ENCODE measurements at places on chromosomes 7 and 10.

- no peak for DNase-seq
Observed at GRCh38 chr7:22578007-22578733, 78.2 kb upstream of the STEAP1B start.

DNA sequence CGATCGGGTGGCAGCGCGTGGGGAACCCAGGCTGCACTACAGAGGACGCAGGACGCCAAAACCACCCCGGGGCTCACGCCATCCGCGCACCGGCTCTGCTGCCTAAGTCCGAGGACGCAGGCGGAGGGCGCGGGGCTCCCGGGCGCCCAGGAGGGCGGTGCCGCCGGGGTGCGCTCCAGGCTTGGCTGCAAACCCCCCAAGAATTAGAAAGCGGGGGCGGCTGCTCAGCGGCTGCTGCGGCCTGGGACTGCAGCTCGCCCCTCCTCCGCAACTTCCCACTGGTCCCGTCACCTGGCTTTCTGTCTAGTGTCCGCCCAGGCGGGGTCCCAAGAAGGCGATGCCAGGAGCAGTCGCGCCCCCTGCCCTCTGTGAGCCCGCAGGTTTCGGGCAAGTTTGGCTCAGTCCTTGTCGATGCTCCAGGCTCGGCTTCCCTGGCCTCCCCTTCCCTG, 1.7 kb upstream of the POU6F2 start:
- no peak for DNase-seq

DNA sequence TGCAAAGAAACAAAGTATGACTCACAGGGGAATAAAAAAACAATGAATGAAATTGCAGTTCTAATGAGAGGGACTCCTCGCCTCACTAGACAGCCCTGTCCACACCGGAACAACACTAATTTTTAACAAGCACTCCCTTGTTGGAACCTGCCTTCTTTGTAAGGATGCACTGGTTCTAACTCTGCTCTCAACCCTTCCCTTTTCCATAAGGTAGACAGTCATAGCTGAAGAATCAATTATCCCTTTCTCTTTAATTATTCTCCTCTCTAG, 65.1 kb downstream of the TSPAN12 start:
- DNase-seq: no peak

- DNase-seq: no peak
Observed at GRCh38 chr10:94315024-94315451, 47.7 kb downstream of the NOC3L start.

DNA sequence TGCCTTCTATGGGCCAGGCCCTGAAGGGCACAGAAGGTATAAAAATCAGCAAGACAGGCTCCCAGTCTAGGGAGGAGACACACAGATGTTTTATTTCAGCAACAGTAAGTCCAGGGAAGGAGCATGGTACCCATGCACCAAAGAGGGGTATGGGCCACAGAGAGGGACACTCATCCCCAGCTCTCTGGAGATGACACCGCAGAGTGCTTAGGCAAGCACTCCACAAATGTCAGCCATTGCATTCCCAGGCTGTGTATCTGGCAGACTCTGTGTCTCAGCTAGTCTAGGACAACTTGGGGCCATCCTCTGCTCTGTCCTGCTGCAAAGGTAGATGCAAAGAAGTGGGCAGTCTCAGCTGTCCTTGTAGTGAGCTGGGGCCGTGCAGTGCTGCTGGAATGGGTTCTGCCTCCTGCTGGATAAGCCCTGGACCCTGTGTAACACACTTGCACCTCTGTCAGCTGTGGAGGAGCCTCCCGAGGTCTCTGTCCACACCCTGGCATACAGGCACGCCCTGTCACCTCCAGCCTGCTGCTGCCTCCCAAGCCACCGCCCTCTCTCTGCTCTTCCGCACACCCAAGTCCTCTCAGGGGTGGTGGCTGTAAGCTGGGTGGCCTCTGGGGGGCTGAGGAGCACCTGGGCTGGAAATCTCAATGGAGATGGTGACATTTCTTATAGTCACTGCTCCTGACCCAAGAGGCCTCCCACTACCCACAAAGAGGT, 57.6 kb downstream of the VOPP1 start:
- no peak for DNase-seq

DNA sequence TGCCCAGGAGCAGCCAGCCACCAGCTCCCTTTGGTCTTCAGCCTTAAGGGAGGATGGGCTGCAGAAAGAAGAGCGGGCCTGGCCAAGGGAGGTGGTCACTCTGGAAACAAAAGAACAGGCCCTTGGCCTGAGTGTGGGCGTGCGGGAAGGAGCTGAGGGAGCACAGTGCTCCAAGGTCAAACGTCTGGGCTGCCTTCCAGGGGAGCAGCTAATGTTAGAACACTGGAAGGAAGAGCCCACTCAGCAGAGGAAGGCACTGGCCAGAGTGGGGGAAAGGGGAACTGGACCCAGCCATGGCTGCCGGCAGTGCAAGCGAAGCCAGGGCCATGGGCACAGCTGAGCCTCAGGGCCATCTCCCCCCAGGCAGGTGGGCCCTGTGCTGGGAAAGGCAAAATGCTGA, 42.7 kb downstream of the FAM53B start:
- DNase-seq: peak; percentile 95

DNA sequence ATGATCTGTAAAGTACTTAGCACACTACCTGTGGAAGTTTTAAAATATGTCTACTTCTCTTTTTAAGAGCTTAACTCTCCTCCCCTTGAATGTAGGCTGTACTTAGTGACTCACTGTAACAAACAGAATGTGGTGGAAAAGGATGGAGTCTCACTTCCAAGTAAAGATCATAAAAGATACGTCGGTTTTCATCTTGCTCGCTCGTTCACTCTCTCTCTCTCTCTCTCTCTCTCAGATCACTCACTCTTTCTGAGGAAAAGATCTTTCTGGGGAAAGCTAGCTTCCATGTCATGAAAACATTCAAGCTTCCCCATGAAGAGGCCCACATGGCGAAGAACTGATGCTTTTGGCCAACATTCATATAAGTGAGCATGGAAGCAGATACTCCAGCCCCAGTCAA, 5.5 kb downstream of the CHUK start:
- DNase-seq: no peak

DNA sequence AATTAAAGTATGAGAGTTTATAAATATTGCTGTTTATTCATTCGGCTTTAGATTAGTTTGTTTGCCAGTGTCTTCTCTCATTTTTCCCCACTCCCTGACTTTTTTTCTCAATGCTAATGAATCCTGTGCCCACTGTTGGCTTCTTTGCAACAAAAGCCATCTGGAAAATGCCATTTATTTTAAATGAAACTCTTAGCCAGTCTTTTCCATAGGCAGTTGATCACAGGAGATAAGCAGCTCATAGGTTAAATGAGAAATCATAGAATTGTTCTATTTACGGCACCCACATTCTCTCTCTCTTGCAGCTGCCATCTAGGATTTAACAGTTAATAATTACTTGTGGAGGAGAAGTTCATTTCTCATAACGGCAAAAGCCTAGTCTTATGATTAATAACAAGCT, 249.3 kb upstream of the POM121L12 start:
- DNase-seq: no peak

DNA sequence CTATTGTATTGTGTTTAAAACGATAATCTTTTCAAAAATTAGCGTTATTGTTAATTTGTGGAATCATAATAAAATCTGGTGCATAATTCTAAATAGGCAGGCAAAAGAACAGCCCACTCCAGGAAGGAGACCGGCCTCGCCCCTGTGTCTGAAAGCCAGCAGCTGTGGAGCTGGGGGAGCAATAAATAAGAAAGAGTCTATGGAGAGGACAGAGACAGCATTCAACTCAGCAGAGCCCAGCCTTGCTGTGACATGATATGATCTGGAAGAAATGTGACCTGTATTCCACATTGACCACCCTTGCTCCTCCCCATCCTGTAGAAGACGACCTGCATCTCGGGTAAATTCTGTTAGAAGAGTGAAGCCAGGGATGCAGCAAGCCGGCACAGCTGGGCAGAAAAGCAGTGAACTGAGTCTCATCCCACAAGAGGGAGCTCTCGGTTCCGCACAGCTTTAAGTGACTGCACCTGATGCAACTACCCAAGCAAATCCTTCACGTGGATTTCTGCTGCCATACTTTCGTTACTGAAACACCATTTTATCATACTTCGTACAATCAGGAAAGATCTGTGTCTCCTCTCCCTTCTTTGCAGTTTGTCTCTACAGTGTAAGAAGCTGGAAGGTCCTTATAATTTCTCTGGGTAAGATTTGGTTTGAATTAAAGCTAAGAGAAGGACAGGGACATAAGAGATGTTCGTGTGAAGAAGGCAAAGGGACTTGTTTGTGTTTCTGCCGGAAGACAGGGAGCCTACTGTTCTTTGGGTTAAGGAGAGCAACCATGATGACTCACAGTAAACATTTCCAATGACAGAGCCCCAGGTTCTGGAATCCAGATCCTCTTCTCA, 427.1 kb downstream of the GPAM start:
- peak; percentile 21 for DNase-seq

GRCh38 chr7:44103923-44104859, at the start of gene AEBP1:
AEBP1 (plus strand) TSS chr7:44104345; CDS start chr7:44104666, 321 bp downstream.
- DNase-seq: peak; percentile 55

DNA sequence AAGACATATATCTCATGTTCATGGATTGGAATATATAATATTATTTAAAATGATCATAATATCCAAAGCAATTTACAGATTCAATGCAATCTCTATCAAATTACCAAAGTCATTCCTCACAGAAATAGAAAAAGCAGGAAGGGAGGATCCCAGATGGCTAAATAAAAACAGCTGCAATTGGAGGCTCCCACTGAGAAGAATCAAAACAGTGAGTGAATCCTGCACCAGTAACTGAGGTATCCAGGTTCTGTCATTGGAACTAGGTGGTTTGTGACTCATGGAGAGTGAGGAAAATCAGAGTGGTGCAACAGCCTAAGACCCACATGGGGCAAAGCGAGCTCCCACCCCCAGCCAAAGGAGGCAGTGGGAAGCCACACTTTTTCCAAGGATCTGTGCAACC, 128.4 kb downstream of the MTERF1 start:
- DNase-seq: no peak

- DNase-seq: no peak
Observed at GRCh38 chr7:136710751-136711150, 157.7 kb upstream of the CHRM2 start.

DNA sequence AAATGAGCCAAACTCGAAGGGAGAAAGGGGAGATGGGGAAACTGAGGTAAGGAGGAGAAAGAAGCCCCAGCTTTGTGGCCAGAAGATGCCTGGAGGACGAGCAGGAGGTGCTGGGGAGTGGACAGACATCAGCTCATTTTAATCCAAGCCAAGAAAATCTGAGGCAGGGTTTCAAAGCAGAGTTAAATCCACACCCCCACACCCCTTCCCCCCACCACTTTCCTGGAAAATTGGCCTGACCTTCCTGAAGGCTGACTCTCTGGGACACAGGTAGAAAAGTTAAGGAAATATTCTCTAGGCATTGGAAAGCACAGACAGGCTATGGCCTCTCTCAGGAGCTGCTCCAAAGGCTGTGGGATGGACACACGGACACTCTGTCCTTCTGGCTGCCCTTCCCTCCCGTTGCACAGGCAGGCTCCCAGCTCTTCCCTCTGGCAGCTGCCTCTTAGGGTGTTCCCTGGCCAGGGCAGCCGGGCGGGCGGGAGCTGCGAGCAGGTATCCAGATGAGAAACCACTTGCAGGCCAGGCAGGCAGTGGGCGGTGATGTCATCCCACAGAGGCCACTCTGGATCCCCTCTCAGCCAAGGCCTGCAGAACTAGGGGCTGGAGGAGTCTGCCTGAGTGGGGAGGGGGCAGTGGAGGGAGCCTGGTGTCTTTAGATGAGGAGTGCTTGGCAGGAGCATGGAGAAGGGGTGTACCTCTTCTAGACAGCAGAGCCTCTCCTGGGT, 171.8 kb downstream of the NEURL1 start:
- DNase-seq: peak; percentile 80

GRCh38 chr7:116809636-116810266, 52.6 kb upstream of the CAPZA2 start:
- DNase-seq: no peak

GRCh38 chr7:83014546-83014945, 148.1 kb downstream of the PCLO start:
- no peak for DNase-seq

- peak; percentile 50 for DNase-seq
Observed at GRCh38 chr10:73998623-73998928, 660 bp downstream of the VCL start.

DNA sequence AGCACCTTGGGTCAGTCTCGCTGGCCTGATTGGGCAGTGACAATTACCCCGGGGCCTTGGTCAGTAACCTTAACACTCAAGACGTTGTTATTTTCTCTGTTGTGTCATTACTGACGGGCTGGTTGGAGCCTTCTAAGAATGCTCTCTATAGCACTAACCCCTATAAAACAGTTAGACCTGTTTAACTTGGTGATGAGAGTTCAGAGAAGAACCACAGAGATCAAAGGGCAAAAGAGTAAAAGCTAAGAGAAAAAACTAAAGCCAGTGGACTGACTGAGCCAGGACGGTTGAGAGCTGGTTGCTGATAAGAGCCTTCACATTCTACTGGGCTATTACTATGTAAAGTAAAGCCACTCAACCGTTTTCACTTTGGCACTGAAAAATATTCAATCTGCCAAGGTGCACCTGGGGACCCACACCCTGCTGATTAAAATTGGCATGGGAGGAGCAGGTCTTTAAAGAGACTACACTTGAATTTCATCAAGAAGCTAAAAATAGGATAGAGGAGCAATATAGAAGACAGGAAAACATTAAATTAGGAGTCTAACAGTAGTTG, 13.6 kb upstream of the ITGB1 start:
- DNase-seq: no peak

GRCh38 chr10:109427411-109427810, 495.9 kb downstream of the XPNPEP1 start:
- no peak for DNase-seq

DNA sequence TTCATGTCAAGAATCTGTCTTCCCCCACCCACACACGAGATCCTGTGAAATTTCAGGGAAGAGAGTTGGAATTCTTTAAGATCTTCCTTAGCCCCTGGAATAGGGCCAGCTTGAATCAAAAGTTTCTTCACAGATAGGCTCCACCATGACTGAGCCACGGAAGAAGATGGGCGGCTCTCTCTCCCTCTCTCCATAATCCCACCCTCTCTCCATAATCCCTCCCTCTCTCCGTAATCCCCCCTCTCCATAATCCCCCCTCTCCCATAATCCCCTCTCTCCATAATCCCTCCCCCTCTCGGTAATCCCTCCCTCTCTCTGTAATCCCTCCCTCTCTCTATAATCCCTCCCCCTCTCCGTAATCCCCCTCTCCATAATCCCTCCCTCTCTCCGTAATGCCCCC, 20.4 kb downstream of the SHH start:
- DNase-seq: no peak

DNA sequence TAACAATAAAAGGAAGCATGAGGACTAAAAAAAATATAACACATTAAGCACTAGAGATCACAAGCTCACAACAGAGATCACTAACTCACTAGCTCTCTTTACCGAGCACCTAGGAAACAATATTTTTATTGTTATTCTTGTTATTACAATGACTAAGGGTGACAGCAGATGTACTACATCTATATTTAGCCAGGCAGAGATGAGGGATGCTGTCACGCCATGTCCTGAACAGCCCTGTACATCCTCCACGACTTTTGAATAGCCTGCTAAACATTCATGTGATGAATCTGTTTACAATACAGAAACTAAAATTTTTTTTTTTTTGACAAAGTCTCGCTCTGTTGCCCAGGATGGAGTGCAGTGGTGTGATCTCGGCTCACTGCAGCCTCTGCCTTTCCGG, 22.7 kb downstream of the FAM133B start:
- DNase-seq: no peak

- no peak for DNase-seq
Observed at GRCh38 chr10:69412232-69412790, 4.4 kb downstream of the TACR2 start.

GRCh38 chr7:41002741-41003610, 699.9 kb downstream of the INHBA start:
- peak; percentile 47 for DNase-seq
